ENCODE measurements at places on chromosomes 5 and 9. TPM values are rescaled to one million over a fixed set of nuclear protein-coding genes. Genes with fewer than 3 reads are reported as not detected.

The CDC20B gene
- not detected for total RNA-seq

The EGFLAM gene
- total RNA-seq: 0.08 TPM

The SRP19 gene
- 49.0 TPM for total RNA-seq

The SLC27A6 gene
- total RNA-seq: not detected

The NR4A3 gene
- 1.1 TPM for total RNA-seq
